Fibroblast of upper back skin (primary cell): ENCODE measurements at places on chromosomes 5 and 9.

- peak; percentile 85 for DNase-seq
Observed at GRCh38 chr9:83544002-83544698, 5.9 kb upstream of the FRMD3 start.

- peak; percentile 61 for DNase-seq
Observed at GRCh38 chr5:158814521-158814920, 285.2 kb downstream of the EBF1 start.

GRCh38 chr5:107157809-107158208, 512.9 kb downstream of the EFNA5 start:
- no peak for DNase-seq

DNA sequence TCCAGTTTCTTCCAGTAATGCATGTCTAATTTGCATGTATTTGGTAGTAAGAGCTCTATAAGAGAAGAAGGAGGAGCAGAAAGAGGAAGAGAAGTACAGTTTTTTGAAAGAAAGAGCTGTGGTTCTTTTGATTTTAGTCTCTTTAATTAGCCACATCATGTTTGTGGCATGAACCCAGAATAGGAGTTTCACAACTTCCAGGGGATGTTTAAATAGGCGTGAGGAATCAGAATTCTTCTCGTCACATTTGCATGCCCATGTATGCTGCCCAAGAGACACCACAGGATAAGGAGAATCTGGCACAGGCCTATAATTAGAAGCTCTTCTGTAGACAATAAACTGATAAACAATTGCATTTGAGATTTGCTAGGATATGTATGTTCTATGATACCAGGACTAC, 78.7 kb downstream of the GAS1 start:
- no peak for DNase-seq

DNA sequence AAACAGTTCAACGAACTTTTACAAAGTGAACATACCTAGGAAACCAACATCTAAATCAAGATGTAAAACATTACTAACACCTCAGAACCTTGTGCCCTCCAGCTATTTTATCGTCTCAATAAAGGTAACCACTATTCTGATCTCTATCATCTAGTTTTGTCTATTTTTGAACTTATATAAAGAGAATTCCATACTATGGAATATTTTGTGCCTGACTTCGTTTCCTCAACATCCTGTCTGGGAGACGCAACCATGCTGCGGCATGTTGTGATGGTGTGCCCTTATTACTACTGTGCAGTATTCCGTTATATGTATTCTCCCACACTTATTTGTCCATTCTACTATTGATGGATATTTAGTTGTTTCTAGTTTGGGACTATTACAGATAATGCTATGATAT, 99.2 kb downstream of the NR6A1 start:
- no peak for DNase-seq

- DNase-seq = peak; percentile 46
Observed at GRCh38 chr9:72579880-72580550, 58.6 kb downstream of the TMC1 start.

DNA sequence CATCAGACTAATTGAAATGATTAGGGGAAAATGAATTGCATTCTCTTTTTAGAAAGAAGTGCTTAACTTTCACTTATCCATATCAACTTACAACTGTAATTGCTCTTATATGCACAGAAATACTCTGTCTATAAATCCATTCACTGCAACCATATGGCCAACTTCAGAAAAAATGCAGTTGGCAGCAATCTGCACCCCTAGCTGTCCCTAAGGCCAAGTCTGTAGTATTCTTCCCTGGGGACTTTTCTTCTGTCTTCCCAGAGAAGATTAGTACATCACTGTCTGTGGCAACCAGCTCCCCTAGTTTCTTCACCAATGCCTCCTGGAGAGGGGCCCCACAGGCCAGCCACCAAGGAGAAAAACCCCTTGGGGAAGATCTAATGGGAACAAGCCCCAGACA, 45.4 kb downstream of the ABCA1 start:
- DNase-seq = no peak

GRCh38 chr9:126471084-126471624, 142.6 kb upstream of the LMX1B start:
- peak; percentile 77 for DNase-seq
